ENCODE measurements at places on chromosomes 11 and 22.

GRCh38 chr11:30568931-30569330 lies 17.2 kb downstream of the MPPED2 start:
- no peak for DNase-seq

DNA sequence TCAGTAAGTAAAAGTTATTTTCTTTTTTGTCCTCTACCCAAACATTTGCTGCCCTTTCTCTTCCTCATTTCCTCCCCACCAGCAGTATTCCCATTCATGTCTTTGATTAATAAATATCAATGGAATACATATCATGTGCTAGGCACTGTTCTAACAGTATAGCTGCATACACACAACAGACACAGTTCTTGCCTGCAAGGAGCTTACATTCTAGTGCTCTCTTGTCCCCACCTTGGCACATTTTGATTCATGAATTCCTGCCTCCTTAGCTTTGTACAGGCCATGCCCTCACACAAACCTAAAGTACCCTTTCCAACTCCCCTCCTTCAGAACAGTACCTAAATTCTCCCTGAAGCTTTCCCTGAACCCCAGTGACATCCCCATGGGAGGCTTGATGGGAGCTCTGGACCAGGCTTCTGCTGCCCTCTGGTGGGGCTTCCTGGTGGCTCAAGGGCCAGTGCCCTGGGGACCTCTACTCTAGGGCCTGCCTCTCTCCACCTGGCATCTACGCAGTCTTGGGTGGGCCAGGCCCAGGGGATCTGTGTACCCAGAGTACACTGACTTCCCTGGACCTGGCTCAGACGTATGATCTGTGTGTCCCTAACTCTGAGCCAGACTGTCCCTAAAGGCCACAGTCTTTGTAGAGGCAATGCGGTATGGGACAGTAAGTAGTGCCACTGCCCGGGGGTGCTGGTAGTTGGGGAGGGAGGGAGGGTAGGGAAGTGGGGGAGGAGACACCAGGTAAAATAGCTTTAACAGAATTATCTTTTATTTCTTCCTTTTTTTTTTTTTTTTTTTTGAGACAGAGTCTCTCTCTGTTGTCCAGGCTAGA lies 14.1 kb downstream of the RPS13 start:
- DNase-seq = no peak

- DNase-seq = no peak
These were observed 46.6 kb downstream of the MTMR2 start for GRCh38 chr11:95877291-95877690.

DNA sequence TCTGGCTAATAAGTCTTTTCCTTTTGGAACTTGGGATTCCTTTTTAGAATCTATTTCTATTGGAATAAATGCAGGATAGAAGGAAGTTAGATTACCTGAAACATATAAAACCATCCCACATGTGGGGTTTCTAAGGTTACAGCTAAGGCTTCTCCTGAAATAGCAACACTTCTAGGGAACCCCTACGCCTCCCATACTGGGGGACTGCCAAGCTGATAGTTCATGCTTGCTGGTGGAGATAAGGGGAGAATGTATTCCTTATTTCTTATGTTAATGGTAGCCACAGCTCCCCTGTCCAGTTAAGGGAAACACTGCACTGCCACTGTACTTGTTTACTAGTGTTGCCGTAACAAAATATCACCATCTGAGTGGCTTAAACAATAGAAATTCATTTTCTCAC lies 1189.6 kb downstream of the LRRC4C start:
- DNase-seq = no peak

DNA sequence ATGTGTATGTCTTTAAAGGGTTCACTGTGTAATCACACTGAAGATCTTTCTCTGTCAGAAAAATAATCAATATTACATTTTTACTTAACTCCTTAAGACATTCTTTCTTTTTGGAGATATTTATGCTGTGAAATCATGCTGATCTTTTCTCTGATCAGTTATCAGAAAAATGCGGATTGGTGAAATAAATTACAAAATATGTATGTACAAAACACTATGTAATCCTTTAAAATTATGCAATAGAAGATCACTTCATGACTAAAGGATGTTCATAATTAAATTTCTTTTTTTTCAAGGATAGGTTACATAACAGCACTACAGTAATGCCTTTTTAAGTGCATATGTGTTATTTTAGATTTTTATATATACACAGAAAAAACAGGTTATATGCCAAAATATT lies 24.7 kb downstream of the BTBD10 start:
- DNase-seq = no peak

GRCh38 chr11:108501396-108501795 lies 3.2 kb upstream of the POGLUT3 start:
- DNase-seq = no peak

DNA sequence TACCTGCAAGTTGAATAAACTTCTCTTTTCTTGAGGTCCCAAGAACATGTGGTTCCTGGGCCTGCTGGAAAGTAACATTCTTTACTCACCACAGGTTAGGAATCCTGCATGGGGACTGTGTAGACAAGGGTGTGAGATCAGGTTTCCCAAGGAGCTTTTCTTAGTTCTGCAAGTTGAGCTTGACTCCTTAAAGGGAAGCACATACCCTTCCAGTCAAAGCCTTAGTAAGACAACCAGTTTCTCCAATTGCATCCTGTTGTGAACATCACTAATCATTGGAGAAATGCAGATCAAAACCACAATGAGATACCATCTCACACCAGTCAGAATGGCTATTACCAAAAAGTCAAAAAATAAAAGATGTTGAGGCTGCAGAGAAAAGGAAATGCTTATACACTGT lies 48.3 kb upstream of the PAK1 start:
- DNase-seq = no peak

GRCh38 chr11:82907371-82907770 lies 5.8 kb downstream of the DDIAS start:
- DNase-seq = no peak

GRCh38 chr22:48137640-48138039 lies 1375.2 kb downstream of the TBC1D22A start:
- DNase-seq = no peak

- DNase-seq = no peak
These were observed 40.0 kb downstream of the TENM4 start for GRCh38 chr11:79400717-79401330.

- DNase-seq = no peak
These were observed 321.0 kb downstream of the NTM start for GRCh38 chr11:131691181-131692041.

GRCh38 chr11:3859373-3859881 lies 4.0 kb downstream of the STIM1 start:
- no peak for DNase-seq

DNA sequence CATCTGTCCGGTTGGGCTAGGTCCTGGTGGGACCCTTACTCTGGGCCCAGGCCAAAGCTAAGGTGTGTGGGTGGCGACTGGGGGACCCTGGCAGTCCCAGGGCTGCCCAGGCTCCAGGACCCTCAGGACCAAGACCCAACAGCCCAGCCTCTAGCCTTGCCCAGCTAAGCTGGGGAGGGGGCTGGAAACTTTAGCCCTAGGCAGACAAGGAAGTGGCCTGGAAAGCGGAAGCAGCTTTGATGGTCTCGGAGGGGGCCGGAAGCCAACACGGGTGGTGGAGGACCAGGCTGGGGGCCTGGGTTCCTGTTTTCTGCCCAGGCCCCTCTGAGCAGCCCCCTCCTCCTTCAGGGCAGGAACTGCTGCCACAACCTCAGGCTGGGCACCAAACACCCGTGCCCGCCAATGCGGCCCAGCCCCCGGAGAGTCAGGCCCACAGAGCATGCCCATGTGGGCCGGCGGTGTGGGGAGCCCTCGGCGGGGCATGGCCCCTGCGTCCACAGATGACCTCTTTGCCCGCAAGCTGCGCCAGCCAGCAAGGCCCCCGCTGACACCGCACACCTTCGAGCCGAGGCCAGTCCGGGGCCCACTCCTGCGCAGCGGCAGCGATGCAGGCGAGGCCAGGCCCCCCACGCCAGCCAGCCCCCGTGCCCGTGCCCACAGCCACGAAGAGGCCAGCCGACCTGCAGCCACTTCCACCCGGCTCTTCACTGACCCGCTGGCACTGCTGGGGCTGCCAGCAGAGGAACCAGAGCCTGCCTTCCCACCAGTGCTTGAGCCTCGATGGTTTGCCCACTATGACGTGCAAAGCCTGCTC lies 2.8 kb downstream of the SIPA1 start:
- DNase-seq = no peak

DNA sequence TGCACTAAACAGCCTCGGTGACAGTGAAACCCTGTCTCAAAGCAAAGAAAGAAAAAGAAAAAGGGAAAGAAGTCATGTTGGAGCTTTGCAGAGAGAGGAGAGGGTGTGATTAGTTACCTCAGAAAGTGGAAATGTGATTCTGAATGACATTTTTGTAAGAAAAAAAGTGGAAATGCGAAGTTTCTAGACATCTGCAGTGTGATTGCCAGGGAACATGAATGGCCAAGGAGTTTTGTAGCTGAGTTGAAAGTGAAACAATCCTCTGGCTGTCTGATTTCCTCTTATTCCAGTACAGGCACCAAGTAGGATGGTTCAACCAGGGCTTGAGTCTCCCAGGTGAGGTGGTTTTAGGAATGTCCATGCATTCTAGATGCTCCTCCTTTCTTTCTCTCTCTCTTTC lies 17.8 kb upstream of the SYVN1 start:
- no peak for DNase-seq

GRCh38 chr11:65851811-65852507 lies 6.0 kb downstream of the CFL1 start:
- no peak for DNase-seq

DNA sequence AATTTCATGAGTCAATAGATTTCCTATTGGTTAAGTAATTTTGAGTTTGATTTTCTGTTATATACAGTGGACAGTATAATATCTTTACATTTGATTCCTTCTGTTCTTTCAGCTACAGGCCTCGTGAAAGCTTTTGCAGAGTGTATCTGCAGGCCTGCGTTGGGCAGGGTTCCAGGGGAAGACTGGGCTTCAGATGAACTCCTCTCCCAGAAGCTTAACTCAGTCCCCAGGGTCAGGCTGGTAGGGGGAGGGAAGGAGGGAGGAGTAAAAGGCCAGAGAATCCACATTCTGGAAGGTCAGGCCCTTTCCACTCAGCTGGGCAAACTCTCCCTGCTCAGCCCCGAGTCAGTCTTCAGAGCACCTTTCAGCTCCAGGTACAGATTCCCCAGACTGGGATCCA lies 100.4 kb upstream of the NECTIN1 start:
- DNase-seq = no peak

- DNase-seq = no peak
These were observed 660.1 kb downstream of the OPCML start for GRCh38 chr11:132872211-132872610.

GRCh38 chr11:61310749-61311148 lies 15.6 kb upstream of the VWCE start:
- DNase-seq = no peak

DNA sequence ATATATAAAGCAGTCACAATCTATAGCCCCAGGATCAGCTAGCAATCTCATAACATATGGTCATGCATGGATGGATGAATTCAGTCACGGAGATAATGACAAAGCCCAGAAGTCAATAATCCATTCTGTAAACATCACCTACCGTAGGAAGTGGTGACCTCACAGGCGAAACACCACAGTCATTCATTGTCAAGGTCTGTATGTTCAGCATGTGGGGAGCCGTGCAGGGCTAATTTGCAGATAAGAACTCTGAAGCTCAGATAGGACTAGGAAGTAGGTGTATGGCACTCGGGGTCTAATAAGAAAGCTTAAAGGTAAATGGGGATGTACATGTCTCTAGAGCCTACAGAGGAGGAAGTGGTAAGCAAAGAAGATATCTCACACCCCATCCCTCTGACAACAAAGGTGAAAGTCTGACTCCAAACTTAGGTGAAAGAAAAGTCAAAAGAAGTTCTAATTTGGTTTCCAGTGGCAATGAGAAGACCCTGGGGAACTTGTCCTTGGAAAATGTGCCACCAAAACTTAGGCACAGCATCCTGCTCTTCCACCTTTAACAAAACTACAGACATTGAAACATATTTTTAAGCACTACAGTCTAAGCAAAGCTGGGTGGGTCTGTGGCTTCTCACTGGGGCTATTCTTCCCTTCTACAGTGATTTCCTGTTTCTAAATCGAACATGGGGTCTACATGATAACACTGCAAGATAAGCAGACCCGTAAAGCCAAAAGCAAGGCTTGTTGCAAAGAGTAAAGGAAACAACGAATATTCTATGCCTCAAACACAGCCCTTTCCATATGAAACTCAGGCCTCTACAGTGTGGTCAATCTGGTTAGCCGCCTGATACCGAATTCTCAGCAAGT lies 5.2 kb downstream of the CRTAM start:
- DNase-seq = no peak

GRCh38 chr11:14529321-14529720 lies 9.1 kb upstream of the PSMA1 start:
- DNase-seq = no peak

DNA sequence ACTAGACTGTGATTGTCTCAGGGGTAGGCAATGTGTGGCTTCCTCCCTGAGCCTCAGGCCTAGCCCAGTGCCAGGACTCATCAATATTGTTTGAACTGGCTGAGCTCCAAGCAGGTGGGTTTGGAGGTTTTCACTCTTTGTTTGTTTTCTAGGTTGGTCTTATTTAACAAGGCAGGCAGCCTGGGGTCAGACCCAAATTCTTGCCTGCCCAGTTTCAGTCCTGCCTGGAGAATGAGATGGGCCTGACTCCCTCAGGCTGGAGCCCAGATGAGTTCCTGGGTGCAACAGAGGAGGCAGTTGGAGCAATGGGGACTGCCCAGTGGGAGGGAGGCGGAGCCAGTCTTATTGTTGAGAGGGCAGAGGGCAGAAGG lies 28.3 kb upstream of the TP53I11 start:
- DNase-seq = no peak

DNA sequence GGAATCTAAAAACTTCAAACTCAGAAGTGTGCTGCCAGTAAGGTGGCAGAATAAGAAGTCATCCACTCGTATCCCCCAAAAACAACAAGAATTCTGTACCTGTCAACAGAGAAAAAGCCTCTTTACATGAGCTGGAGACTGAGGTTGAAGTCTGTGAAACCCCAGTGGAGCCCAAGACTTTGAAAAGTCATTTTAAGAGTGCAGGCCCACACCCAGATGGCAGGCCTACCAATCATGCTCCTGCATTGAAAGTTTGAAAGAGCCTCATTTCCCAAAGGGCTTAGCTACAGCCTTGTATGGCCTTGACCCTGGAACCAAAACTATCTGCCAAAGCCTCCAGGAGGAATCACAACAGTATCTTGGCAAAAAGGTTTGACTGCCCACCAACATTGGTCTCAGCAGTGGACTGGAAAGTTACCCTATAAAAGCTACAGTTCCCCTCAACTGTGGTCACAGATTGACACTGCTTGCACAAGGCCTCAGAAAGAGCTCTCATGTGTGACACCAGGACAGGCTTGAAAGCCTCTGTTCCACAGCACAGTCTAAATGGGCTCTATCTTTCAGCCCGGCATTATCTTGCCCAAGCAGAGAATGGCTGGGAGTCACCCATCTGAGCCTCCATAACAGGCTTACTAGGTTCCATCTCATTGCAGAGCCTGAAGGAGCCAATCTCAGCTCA lies 47.7 kb downstream of the SLC22A9 start:
- no peak for DNase-seq

Measured in left renal cortex interstitium (tissue), 4 donors.